ENCODE measurements at places on chromosomes 4 and X.

DNA sequence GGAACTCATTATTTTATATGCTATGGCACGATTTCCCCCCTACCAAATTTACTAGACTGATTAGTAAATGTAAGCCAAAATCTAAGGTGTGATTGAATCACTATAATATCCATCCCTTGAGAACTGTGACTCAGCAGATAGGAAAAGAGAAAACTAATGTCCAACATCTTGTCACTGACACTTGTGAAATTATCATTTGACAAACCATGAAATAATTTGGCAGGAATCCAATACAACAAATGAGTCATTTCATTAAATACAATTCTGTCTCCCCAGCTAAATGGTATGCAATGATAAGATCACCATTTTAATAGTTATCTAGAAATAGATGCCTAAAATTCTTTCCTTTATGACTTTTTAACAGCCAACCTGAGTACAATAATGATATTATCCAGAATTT lies 462.3 kb downstream of the DMD start:
- DNase-seq: no peak

DNA sequence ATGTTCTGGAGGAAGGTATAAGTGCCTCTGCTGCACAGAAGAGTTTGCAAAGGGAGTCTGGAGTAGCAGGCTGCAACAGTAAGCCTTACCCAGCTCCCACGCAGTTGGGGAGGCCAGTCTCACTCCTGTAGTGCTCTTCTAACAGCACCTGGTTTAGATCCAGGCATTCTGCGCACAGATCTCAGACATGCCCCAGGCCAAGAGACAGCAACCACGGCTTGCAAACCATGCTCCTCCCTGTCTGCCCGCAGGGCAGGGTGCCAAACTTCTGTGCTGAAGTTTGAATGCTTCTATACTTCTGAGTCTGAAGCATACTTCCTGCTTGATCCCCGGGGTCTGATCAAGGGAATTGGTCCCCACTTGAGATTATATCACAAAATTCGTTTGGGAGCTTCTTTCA lies 106.3 kb downstream of the LINC00632 start:
- no peak for DNase-seq

DNA sequence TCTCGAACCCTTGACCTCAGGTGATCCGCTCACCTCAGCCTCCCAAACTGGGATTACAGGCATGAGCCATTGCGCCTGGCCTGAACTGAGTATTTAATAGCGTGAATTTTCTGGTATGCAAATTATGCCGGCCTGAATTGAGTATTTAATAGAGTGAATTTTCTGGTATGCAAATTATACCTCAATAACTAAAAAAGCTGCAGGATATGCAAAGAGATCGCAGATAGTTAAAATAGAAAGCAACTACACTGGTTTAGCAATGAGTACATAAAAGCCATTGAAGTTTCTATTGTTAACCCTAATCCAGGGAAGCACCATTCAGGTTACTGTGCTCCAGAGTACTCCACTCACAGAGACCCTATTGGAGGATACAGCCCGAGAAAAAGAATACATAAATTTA lies 22.8 kb downstream of the FBXW7 start:
- no peak for DNase-seq

GRCh38 chr4:1049591-1049905 lies 38.1 kb downstream of the FGFRL1 start:
- no peak for DNase-seq

DNA sequence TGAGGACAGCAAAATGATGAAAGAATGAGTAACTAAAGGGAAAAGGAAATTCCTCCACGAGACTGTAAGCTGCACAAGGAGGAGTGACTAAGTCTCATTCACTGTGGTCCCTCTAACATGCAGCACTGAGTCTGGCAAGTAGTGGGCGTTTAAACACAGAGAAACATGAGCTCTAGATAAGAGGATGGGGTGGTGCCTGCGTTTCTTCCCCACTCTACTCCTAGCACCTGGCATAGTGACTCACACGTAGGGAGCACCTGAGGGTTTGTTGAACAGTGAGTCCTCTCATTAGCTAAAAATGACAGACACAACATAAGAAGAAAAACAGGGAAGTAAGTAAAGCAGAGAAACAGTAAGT lies 105.8 kb upstream of the CBR4 start:
- DNase-seq: no peak

- no peak for DNase-seq
These were observed 57.5 kb downstream of the HADH start for GRCh38 chr4:108047199-108047598.

GRCh38 chrX:50635817-50636365 lies 165.3 kb upstream of the DGKK start:
- no peak for DNase-seq

DNA sequence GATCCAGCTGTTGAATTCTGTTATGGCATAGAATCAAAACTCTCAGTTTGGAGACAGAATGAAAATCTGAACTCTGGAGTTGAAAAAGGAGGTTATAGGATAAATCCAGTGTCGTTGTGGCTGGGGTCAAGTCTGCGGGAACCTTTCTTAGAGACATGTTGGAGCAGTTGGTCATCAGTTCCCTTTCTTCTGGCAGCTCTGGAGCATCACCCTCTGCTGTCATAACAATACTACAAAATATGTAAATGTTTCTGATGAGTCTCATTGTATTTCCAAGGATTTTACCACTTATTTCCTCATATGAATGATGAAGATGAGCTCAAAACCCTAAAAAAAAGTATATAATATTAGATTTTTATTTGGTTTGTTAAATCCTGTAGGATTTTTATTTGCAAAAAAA lies 7.5 kb downstream of the TLR10 start:
- DNase-seq: no peak

DNA sequence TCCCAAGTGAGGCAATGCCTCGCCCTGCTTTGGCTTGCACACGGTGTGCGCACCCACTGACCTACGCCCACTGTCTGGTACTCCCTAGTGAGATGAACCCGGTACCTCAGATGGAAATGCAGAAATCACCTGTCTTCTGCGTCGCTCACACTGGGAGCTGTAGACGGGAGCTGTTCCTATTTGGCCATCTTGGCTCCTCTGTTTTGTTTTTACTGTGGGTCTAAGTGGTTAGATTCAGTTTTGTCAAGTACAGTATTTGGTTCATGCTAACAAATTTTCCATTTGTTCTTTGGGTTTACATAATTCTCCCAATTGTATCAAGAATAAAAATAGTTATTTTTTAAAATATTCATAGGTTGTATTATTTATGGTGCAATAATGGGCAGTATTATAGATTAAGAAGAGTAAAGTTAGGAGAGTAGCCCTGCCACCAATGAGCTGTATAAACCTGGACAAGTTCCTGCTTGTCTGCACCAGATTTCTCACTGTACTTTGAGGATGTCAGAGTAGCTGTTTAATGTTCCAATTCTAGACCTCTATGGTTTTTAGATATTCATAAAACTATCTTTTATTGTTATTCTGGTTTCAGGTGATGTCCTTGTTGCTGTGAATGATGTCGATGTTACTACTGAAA lies 23.4 kb downstream of the INTU start:
- no peak for DNase-seq

GRCh38 chr4:6909970-6910339 lies 329 bp downstream of the TBC1D14 start:
- DNase-seq: no peak

- DNase-seq: no peak
These were observed 670.7 kb downstream of the PCDH7 start for GRCh38 chr4:31390849-31391248.

DNA sequence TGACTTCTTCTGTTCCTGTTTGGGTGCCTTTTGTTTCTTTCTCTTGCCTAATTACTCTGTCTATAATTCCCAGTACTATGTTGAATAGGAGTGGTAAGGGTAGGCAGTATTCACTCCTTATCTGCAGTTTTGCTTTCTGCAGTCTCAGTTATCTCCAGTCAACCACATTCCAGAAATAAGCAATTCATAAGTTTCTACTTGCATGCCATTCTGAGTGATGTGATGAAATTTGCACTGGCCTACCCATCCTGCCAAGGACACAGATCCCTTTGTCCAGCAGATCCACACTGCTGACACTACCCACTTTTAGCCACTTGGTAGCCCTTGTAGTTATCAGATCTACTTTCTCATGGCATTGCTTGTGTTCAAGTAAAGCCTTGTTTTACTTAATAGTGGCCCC lies 971.6 kb upstream of the INTU start:
- DNase-seq: no peak

DNA sequence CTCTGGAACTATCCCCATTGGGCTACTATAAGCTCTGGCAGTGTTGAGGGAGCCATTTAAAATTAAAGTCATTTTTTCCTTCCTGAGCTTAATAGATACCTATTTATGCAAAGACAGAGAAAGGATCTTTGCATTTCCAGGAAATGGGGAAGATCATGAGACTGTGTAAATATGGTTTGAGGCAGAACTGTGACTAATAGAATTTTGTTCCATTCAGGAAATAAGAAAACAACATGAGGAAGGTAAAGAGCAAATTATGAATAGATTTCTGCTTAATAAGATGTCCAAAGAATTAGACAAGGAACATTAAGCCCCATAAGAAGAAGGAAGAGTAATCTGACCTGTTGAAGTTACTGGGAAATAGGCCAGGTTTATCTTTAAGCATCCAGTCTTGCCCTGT lies 17.8 kb upstream of the TBC1D19 start:
- no peak for DNase-seq

DNA sequence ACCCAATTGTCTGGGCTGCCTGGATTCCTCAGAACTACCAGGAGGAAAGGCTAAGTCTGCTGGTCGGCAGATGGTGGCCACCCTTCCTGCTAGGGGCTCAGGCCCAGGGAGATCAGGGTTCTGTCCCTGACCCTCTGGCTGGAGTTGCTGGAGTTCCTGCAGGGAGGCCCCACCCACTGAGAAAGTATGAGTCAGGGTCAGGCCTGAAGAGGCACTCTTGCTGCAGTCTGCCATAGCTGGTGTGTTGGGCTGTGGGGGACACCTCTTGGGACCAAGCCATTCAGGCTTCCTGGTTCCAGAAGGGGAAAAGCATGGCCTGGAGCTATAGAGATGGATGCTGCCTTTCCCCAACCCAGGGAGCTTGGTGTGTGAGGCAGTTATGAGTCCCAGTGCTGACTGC lies 40.4 kb upstream of the PCDH18 start:
- DNase-seq: no peak

DNA sequence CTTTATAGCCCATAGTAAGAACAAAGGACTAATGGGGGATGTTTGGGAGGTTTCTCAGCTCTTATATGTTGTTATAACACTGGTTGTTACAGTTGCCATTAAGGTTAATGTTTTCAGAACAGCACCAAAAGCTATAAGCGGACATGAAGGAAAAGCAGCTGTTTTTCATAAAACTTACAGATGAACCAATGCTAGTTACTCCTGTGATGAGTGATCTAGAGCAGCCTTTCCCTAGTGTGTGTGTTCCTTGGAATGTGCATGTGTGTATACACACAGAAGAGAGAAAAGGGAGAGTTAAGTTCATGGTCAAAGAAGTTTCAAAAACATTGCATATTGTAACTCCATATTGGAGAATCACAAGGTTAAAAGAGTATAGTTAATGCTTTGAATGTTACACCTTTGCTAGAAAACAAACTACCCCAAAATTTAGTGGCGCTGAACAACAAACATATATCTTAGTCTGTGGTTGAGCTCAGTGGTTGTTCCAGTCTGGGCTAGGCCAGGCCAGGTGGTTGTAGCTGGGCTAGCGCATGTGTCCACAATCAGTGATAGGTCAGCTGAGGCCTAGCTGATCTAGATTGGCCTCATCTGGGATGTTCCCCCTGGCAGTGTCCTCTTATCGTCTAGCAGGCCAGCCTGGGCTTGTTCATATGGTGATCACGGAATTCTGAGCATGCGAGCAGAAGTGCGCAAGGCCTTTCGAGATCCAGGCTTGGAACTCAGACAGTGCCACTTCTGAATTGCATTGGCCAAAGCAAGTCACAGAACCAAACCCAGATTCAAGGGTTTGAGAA lies 151.0 kb downstream of the NHS start:
- DNase-seq: no peak

GRCh38 chr4:20809812-20810211 lies 109.6 kb downstream of the PACRGL start:
- DNase-seq: no peak

DNA sequence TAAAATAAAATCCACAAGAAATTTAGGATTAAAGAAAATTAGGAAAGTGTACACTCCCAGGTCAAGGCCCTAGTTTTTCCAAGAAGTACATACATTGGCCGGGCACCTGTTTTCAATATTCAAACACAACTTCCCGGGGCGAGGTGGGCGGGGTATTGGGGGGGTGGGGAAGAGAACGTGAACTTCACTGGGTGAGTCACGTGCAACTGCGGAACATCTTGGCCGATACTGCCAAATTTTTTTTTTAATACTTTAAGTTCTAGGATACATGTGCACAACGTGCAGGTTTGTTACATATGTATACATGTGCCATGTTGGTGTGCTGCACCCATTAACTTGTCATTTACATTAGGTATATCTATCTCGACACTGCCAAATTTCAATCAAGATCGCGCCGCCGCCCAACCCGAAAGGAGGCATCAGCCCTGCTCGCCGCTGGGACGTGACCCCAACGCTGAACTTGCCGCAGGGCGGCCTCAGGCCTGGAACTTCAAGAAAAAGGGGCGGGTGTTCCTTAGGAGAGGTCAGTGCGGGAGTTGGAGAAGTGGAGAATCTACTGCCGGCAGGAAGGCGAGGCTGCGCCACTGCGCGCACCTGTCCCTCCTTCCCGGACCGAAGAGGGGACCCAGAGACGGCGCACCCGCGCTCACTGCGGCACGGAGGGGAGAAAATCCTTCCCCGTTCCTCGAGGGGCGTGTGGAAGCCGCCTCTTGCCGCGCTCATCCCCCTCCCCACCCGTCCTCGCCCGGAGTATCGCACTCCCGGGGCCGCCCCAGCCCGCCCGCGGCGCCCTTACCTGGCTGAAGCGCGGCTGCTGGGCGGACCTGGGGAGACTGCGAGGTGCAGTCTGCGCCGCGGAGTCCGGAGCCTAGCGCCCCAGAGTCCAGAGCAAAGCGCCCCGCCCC lies at the start of gene TEC:
Gene TEC (minus strand): TSS at position 883 of the 905 bp plus-strand sequence. CDS start 41,224 bp downstream, outside the sequence.
- no peak for DNase-seq

GRCh38 chr4:146389561-146389960 lies 132.2 kb downstream of the SLC10A7 start:
- DNase-seq: no peak

DNA sequence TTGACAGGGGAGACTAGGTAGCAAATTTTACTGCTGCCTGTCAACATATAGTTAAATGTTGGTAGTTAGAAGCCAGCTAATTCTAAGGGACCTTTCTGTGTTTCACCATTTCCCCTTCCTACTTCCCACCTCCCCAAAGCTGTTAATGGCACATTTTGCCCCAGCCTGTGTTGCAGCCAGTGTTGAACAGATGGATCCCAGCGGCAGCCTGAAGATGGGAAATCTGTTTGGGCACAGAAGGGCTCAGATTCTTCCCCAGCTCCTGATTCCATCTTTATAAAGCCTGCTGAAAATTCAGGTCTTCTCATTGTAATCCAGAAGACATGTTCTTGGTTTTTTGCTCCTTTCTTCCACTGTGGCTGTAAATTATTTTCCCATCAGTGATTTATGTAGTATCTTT lies 89.0 kb downstream of the SPRY1 start:
- no peak for DNase-seq

DNA sequence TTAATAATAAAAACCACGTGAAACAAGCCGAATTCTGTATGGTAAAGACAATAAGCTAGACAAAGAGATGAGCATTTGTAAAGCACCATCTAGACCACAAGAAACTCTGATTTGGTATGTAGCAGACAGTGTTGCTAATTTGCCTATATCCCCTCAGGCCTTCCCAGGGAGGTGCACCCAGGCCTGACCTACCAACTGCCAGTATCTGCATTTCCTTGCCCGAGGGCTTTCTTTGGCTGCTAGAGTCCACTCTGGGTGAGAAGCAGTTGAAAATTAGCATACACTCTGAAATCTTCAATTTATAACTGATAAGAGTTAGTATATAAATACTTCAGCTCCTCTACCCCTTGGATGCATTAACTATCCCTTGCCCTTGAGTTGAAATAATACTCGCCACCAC lies 37.4 kb upstream of the IL1RAPL1 start:
- no peak for DNase-seq

Data from NK-92 treated with Interleukin-12 subunit alpha and Interleukin-12 subunit beta, amount 100 ng/mL, for 24 hours (cell line).